ENCODE measurements at places on chromosomes 2 and 18. TPM values are rescaled to one million over a fixed set of nuclear protein-coding genes. Genes with fewer than 3 reads are reported as not detected.

DNA sequence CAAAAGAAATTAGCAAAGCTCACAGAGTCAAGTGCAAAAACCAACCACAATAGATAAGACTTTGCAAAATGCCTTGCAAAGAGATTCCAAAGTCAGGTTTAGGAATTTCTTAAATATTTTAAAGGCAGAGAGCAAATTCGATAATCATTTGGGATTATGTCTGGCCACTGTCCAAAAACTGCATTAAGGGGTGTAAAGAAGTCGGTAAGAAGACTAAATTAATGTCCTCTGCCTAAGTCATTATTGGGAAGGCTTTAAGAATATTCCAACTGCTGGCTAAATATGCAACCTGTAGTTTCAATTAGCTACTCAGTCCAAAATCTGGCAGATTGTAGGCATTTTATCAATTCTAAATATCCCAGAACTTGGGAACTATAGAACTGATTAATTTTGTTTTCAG is 13.7 kb upstream of the LRP1B start:
- no peak for DNase-seq
- no peaks in the 10 kb centered on the region for H3K36me3 ChIP-seq
- no peaks in the 10 kb centered on the region for H3K27me3 ChIP-seq
- no peak overlapping the region for H3K4me3 ChIP-seq

- no peaks in the 10 kb centered on the region for H3K36me3 ChIP-seq
- no peak overlapping the region for H3K27ac ChIP-seq
- DNase-seq: no peak
- H3K4me3 ChIP-seq: no peak overlapping the region
- H3K4me1 ChIP-seq: no peaks in the 10 kb centered on the region
Observed at GRCh38 chr2:135485441-135485840, 45.6 kb downstream of the ZRANB3 start.

PID1 gene
- total RNA-seq: 0.38 TPM

GCKR gene
- total RNA-seq: not detected
